ENCODE measurements at places on chromosomes 6 and 20.

DNA sequence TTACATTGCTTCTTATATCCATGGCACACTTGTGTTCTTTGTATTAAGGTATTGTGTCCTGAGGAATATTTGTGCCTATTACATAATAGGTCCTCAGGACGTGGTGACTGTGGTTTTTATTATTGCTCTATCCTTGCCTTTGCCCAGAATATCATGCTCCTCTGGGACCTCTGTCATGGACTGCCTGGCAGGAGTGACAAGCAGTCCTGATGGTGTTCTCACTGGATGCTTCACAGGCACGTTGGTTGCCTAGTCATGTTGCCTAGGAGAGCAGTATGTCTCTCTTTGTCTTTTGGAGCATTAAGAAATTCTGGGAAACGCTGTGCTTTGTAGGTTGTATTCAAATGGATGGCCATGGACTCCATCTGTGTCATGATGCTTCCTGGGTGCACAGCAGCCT is 24.7 kb upstream of the MROH8 start:
- DNase-seq = no peak

GRCh38 chr6:132227904-132228303 is 173.4 kb downstream of the MOXD1 start:
- no peak for DNase-seq

GRCh38 chr6:165729307-165729936 is 66.4 kb upstream of the PDE10A start:
- no peak for DNase-seq

GRCh38 chr20:60281295-60281694 is 323.1 kb downstream of the CDH26 start:
- no peak for DNase-seq

GRCh38 chr6:44221961-44222335 is 1.4 kb upstream of the SLC29A1 start:
- DNase-seq = no peak

- no peak for DNase-seq
These were observed 34.0 kb upstream of the PI16 start for GRCh38 chr6:36920546-36920945.

- no peak for DNase-seq
These were observed 45.2 kb upstream of the TFAP2A start for GRCh38 chr6:10460096-10460495.

DNA sequence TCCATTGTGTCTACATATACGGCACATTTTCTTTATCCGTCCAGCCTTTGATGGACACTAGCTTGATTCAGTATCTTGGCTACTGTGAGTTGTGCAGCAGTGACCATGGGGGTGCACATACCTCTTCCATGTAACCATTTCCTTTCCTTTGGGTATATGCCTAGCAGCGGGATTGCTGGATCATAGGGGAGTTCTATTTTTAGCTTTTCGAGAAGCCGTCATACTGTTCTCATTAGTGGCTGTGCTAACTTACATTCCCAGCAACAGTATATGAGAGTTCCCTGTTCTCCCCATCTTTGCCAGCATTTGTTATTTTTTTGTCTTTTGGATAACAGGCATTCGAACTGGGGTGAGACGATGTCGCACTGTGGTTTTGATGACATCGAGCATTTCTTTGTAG is 395.0 kb downstream of the SMOC2 start:
- DNase-seq = no peak

GRCh38 chr20:62635852-62636251 is 6.5 kb upstream of the SLCO4A1 start:
- no peak for DNase-seq

GRCh38 chr6:149254253-149254652 is 63.3 kb upstream of the TAB2 start:
- DNase-seq = no peak

DNA sequence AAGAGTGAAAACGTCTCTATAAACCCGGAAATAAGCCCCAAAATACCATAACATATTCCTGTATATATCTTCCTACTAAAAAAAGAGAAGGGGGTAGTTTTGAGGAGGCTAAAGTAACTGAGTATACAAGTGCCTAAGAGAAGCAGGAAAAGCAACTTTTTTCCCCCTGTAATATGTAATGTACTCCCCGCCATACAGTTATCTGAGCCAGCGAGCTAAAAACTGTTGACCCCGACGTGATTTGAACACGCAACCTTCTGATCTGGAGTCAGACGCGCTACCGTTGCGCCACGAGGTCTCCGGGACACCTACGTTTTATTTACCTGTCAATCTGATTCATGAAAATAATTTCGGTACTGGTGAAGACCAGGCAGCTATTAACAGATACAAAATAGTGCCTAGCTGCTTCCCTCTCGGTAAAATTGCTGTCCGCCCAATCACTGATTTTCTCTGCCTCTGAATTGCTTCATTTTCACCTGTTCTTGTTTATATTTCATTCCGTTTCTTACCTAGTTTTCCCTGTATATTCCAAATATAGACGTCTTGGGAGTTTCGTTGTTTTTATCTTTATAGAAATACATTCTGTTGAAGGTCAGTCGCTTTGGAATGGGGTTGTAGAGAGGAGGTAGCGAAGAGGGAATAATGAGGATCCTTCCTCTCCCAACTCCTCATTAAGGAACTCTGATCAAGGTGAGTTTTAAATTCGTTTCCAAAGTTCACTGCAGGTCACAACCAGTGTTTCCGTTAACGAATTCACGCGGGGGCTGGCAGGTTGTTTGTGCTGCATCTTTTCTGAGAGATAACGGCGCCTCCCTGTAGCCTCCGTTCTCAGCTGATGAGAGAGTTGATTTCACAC is 33.6 kb upstream of the BTN3A2 start:
- DNase-seq = peak; percentile 20

DNA sequence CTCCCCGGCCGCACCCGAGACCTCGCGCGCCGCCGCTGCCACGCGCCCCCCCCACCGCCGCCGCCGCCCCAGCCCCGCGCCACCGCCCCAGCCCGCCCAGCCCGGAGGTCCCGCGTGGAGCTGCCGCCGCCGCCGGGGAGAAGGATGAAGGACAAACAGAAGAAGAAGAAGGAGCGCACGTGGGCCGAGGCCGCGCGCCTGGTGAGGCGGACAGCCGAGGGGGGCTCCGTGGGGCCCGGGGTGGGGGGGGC is 426 bp downstream of the ASXL1 start:
- DNase-seq = no peak

GRCh38 chr20:4299773-4300172 is 284.4 kb upstream of the RNF24 start:
- DNase-seq = no peak

GRCh38 chr20:21632031-21632734 is 73.3 kb upstream of the PAX1 start:
- DNase-seq = no peak

DNA sequence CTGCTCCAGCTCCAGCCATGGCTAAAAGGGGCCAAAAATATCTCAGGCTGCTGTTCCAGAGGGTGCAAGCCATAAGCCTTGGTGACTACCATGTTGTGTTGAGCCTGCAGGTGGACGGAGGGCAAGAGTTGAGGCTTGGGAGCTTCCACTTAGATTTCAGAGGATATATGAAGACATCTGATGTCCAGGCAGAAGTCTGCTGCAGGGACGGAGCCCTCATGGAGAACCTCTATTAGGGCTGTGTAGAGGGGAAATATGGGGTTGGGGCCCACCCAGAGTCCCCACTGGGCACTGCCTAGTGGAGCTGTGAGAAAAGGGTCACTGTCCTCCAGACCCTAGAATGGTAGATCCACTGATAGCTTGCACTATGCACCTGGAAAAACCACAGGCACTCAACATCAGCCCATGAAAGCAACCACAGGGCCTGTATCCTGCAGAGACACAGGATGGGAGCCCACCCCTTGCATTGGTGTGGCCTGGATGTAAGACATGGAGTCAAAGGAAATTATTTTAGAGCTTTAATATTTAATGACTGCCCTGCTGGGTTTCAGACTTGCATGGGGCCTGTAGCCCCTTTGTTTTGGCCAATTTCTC is 70.5 kb downstream of the NINL start:
- DNase-seq = no peak

GRCh38 chr20:39778431-39778830 is 816.3 kb downstream of the DHX35 start:
- DNase-seq = no peak

- no peak for DNase-seq
These were observed 163.3 kb downstream of the CD24 start for GRCh38 chr6:106811088-106811686.

- no peak for DNase-seq
These were observed 68.5 kb downstream of the ECT2L start for GRCh38 chr6:138864343-138864890.

DNA sequence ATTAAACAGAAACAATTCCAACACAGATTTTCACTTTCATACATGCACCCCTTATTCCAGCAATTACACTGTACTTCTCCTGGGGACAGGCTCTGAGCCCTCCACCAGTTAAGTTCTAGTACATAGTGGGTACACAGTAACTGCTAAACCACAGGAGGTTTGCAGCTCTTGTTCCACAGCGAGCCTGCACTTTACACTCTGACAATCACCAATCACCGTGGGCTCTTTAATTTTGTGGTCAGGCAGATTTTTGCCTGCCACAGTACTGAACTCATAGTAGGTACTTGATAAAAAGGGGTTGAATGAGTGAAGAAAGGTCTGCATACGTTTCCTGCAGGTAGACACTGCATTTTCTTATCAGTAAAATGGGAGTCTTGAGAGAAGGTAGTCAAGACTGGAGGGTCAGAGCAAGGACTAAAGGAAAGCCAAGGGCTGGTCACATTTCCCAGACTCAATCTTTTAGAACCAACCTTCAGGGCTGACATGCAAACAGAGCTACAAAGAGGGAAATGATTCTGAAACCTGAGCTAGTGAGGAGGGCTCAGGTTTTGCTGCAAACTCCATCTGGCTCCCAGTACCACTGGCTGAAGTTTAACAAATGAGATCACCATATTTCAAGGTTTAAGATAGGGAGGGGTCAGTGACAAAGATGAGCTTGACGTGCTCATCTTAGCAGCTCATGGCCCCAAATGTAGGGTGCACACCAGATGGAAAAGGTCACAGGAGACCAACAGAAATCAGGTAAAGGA is 404.6 kb downstream of the BTBD9 start:
- no peak for DNase-seq

DNA sequence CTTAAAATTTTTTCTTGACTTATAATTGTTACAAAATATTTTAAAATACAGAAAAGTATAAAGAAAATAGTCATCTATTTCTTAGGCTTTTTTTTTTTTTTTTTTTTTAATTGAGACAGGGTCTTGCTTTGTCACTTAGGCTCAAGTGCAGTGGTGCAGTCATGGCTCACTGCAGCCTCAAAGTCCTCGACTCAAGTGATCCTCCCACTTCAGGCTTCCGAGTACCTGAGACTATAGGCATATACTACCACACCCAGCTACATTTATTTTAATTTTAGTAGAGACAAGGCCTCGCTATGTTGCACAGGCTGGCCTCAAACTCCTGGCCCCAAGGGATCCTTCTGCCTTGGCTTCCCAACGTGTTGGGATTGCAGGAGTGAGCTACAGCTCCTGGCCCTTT is 5.3 kb upstream of the ACAT2 start:
- DNase-seq = no peak

DNA sequence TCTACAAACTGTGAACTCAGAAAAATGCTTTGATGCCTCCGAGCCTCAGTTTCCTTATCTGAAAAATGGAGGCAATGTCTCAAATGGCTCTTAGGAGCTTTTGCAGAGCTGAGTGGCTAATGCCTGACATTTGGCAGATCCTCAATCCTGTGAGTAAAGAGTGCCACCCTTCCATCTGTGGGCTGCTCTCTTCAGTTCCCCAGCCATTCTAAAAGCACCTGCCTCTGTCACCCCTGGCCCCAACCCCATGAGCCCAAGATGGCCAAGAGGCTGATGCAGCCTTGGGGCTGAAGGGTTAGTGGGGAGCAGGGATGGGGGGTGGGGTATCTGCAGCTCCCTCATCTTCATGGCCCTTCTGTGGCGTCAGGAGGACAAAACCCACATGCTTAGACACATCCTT is 14.5 kb upstream of the GUCA1A start:
- no peak for DNase-seq

DNA sequence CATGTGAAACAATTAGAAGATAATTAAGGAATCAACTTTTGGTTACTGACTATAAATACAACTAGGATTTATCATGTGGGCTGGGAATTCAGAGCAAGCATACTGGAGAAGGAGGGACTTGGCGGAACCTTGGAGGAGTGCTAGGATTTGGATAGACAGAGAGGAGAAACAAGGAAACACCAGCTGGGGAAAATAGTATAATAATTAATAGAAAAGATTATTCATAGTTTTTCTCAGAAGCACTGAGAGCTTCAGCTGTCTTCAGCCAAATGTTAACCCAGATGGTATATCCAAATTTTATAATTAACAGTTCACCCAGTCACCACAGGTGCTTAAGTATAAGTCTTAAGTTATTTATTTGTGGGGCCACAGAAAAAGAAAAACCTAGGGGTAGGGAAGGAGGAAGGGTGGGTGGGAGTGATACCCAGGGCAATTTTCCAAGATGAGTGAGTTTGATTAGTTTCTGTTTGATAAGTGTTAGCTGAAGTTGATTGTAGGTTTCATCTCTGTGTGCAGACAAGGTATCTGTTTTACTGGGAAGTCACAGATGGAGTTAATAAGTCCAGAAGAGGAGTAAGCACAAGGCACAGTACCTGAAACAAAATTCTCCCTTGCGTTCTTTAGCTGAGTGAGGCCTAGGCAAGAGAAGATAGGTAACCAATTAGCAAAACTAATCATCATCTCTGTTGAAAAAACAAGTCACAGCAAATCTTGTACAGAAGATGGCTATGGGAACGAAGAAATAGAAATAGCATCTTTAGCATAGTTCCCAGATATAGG is 175.5 kb downstream of the TFAP2B start:
- no peak for DNase-seq

GRCh38 chr6:165181951-165182414 is 127.4 kb downstream of the C6orf118 start:
- DNase-seq = no peak

- DNase-seq = no peak
These were observed 18.9 kb upstream of the SYNJ2 start for GRCh38 chr6:157962601-157963302.

GRCh38 chr20:59718751-59719150 is 114.4 kb downstream of the PHACTR3 start:
- DNase-seq = no peak

DNA sequence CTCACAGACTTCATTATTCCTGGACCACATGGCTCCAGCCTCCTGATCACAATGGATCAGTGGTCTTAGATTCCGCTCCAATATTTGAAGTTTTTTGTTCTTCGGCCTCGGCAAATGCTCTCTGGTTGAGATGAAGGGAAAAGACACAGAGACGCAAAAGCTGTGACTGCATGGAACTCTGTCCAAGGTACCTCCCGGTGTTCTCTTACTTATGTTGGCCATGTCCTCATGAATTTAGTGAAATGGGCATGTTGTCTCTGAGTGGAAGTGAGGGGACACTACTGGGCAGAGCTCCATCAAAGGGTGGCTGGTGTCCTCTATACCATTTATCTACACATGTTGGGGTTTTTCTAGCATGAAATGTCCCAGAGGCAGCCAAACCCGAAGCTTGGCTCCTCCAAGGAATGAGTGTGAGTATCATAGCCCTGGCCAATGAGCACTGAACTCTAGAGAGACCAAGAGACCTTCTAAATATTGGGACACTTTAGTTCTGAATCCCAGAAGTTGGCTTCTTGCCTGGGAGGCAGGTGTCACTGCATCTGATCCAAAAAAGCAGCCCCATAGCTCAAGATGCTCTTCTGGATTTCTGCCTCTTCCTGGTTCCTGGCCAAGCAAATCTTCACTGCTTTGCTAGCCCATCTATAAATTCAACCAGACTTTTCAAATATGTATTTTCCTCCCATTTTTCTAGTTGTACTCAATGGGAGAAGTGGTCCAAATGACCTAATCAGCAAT is 34.1 kb downstream of the HLA-G start:
- DNase-seq = no peak

Data from activated T-helper 9 cell treated with anti-CD3 and anti-CD28 coated beads, Interleukin-2, amount 50 U/mL, for 16 hours (primary cell).